Glomerular endothelial cell (primary cell): ENCODE measurements at places on chromosomes 2 and 18. TPM values are rescaled to one million over a fixed set of nuclear protein-coding genes. Genes with fewer than 3 reads are reported as not detected.

TFCP2L1 gene
- total RNA-seq = 0.10 TPM in 1 of 2 replicates, not detected in the other

TSPYL6 gene
- total RNA-seq = 0.06 TPM in 1 of 2 replicates, not detected in the other

ACMSD gene
- total RNA-seq = not detected in 2 replicates

DNA sequence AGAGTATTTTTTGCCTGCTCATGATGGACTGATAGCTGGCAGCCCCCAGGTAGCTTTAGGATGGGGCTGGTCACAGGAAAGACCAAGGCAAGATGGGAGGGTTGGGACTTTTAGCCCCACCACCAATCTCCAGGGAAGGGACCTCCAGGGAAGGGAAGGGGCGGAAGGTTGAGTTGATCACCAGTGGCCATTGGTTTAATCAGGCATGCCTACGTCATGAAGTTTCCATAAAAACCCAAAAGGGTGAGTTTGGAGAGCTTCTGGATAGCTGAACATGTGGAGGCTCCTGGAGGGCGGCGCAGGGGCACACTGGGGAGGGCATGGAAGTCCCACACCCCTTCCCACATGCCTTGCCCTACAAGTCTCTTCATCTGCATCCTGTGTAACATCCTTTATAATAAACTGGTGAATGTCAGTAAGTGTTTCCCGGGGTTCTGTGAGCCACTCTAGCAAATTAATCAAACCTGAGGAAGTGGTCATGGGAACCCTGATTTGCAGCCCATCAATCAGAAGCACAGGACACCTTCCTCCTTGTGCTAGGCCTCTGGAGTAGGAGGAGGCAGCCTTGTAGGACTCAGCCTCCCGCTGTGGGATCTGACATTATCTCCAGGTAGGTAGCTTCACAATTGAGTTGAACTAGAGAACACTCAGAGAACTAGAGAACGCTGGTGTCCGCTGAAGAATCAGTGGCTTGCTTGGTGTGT, 30.3 kb downstream of the RAB31 start:
- no peak for DNase-seq

- DNase-seq = no peak
Observed at GRCh38 chr2:107681936-107682335, 144.8 kb upstream of the RGPD4 start.

DNA sequence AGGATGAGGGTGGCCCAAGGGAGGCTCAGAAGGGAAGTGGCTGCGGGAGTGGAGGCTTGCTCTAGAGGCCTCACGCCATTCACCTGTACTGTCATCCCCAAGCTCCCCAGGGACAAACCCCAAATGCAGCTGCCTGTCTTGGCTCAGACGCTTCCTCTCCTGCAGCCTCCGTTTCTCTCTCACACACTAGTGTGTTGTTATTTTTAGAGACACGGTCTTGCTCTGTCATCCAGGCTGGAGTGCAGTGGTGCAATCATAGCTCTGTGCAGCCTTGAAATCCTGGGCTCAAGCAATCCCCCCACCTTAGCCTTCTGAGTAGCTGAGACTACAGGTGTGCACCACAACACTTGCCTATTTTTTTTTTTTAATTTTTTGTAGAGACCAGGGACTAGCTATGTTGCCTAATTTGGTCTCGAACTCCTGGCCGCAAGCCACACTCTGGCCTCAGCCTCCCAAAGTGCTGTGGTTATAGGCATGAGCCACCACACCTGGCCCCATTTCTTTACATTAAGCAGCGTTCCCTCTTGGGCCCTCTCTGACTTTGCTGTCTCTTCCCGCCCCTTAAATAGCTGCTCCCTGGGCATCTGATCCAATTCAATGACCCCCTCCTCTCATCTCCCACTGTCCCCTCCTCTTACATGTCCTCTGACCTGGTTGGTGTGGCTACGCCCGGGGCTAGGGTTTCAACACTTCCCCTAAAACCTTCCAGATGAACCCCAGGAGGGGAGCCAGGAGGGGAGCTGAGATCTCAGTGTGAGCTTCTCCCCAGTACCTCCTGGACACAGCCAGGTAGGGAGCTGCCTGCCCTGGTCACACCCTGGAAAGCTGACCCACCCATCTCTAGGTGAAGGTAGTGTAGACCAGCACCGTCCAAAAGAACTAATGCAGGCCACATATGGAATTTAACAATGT, 24.0 kb upstream of the LOXHD1 start:
- no peak for DNase-seq

DNA sequence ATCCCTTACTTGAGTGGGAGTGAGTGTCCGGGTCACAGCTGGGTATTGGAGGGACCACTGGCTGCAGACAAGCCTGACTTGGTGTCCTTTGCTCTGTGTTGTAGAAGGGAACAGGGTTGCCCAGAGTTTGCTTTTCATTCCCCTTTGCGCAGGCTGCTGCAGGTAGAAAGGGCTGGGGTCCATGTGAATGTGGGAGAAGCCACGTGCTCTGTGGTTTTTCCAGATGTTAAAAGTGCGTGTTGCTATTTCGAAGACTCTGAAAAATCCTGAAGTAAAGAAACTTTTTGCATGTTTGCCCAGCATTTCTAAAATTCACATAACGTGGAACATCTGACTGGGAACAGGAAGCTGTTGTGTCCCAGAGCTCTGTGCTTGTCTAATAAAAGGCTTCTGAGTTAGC, 28.8 kb downstream of the GLI2 start:
- DNase-seq = no peak

GRCh38 chr2:226179010-226179409, 620.6 kb downstream of the IRS1 start:
- DNase-seq = no peak

DNA sequence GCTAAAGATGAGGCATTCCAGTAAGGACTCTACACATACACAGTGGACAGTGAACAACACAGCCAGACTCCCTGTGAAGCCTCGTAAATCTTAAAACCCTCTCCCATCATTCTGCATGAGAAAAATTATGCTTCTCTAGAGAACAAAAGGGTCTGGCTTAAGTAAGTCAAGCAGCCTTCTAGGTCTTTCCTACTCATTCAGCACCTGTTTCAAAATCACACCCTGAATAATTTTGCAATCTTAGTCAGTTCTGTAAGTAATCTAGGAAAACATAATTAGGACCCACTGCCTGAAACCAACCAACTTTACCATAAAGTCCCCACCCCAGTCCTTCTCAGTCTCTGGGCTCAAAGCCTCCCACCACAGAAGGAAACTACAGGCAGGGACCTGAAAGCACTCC, 19.7 kb downstream of the IAH1 start:
- DNase-seq = no peak

DNA sequence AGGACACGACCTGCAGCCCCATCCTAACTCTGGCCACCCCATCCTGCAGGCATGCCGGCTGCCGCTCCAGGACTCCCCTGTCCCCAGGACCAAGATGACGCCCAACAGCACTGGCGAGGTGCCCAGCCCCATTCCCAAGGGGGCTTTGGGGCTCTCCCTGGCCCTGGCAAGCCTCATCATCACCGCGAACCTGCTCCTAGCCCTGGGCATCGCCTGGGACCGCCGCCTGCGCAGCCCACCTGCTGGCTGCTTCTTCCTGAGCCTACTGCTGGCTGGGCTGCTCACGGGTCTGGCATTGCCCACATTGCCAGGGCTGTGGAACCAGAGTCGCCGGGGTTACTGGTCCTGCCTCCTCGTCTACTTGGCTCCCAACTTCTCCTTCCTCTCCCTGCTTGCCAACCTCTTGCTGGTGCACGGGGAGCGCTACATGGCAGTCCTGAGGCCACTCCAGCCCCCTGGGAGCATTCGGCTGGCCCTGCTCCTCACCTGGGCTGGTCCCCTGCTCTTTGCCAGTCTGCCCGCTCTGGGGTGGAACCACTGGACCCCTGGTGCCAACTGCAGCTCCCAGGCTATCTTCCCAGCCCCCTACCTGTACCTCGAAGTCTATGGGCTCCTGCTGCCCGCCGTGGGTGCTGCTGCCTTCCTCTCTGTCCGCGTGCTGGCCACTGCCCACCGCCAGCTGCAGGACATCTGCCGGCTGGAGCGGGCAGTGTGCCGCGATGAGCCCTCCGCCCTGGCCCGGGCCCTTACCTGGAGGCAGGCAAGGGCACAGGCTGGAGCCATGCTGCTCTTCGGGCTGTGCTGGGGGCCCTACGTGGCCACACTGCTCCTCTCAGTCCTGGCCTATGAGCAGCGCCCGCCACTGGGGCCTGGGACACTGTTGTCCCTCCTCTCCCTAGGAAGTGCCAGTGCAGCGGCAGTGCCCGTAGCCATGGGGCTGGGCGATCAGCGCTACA, 2.1 kb downstream of the GPBAR1 start:
- no peak for DNase-seq
